Stimulated activated naive CD8-positive, alpha-beta T cell treated with anti-CD3 and anti-CD28 coated beads, Interleukin-15, amount 100 ng/mL, for 72 hours (primary cell): ENCODE measurements at places on chromosomes 7 and 10.
A peak's percentile ranks its signal among the peaks of the same experiment; 100 is the strongest.

GRCh38 chr10:55091691-55092328 is 290.8 kb upstream of the PCDH15 start:
- DNase-seq: no peak

DNA sequence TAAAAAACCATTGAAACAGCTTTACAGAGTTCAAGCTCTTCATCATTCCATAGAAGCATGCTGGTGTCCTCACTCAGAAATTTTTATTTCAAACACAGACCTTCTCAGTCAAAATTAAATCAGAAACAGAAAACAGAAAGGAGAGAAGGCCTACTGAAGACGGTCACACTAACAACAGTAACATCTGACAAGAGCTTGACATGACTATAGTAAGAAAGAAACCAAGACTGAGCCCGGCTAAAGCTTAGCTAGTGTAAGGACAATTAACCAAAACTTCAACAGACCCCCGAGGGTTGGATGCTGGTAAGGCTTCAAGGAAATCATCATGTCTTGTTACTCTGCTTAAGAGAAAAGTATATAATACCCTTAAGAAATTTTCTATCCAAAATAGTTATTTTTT is 38.6 kb downstream of the MTPN start:
- no peak for DNase-seq

GRCh38 chr10:122567056-122567660 is 6.6 kb downstream of the DMBT1 start:
- peak; percentile 20 for DNase-seq

DNA sequence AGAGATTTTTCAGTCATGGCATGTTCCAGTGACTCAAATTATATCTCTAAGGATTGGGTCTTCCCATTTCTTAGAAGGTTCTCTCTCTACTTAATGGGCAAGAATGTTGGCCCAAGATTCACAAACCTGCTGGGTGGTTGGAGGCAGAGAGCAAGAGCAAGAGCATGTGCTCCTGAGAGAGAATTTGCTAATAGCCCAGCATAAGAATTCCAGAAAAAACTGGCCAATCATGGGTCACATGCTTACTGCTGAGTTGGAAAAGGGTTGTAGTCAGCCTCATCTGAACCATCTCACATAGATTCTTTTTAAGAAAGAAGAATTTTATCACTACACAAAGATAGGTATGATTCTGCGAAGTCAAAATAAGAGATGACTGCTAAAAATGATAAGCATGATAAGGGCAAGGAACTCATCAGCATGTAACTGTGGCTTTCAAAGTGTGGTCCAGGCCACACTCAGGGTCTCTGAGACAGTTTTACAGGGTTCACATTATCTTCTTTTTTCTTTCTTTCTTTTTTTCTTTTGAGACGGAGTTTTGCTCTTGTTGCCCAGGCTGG is 8.2 kb upstream of the VCL start:
- DNase-seq: no peak

- no peak for DNase-seq
These were observed 96.4 kb downstream of the CALD1 start for GRCh38 chr7:134875867-134876266.

GRCh38 chr7:24971333-24972165 is 8.4 kb downstream of the OSBPL3 start:
- DNase-seq: no peak

DNA sequence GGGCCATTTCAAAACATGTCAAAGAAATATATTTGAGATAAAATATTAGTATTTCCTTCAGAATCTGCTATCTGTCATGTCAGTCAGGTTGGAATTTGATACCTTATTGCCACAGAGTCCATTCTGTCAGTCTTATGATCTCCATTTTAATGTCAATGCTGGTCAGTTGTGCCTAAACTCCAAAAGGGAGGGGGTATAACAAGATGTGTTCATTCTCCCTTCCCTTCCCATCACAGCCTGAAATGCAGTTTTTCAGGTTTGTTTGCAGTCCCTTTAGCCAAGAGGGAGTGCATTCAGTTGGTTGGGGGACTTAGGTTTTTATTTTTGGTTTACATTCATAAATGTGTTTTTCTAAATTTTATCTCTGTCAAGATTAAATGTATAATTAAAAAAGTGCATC is 59.8 kb upstream of the INHBA start:
- no peak for DNase-seq

DNA sequence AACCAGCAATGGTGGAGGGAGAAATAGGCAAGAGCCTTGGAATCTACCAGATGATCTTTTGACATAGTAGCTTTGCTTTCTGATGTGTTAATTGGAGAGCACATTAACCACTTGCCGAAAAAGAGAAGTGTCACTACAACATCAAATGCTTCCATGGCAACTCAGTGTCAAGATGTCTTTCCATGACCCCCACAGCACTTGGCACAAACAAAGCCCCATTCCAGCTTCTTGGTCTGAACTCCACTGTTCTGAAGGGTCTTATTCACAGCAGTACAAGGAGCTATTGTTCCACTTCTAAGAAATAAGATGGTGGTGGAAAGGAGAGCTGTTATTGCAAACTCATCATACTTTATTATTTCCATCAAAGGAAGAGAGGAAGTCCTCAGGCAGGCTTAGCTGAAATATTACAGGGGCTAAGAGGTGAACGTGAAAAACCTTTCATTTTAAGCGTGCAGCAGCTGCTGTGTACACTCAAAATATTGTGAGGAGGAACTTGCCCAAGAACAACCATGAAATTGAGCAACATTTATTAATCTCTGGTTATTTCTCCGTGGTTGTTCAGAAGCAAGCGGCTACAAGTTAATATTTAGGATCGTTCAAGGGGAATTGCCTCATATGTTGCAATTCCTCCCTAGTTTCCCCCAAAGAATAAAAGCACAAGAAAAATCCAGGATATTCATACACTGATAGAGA is 354.8 kb upstream of the CELF2 start:
- DNase-seq: no peak

DNA sequence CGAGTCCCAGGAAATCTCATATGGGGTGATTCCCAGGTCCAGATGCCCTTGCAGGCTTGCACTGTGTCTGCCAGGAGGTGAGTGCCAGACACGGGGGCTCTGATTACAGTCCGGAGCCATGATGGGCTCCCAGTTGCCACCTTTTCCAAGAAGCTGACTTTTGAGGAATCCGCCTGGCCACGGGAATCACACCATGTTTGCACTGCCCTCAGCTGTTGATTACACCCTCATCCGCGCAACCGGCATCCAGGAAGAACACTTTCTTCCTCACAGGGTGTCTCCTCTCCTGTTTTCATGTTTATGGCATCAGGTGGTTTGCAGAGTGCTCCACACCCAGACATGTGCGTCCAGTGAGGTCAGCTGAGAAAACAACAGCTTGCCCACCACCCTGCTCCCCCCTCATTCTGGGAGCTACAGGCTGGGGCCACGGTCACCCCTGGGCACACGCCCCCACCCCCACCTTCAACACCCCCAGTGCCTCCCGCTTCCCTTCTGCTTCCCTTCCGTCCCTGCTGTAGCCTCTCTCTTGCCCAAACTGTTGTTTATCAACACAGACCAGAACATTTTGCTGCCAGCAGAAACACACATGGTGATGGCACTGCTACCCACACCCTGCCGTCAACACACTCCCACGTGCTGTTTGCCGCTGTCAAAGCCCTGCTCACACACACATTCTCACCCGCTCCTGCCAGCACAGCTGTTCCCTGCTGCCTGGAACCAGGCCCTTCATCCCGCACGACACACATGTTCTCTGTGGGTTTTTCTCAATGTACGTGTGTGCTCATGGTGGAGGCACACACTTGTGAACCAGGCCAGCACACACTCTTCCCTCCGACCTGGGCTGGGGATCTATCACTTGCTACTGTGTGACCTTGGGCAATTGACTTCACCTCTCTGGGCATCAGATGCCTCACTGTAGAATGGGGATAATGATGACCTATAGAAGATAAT is 35.8 kb downstream of the DDIT4 start:
- no peak for DNase-seq

GRCh38 chr7:151945224-151945623 is 11.0 kb upstream of the GALNTL5 start:
- no peak for DNase-seq

DNA sequence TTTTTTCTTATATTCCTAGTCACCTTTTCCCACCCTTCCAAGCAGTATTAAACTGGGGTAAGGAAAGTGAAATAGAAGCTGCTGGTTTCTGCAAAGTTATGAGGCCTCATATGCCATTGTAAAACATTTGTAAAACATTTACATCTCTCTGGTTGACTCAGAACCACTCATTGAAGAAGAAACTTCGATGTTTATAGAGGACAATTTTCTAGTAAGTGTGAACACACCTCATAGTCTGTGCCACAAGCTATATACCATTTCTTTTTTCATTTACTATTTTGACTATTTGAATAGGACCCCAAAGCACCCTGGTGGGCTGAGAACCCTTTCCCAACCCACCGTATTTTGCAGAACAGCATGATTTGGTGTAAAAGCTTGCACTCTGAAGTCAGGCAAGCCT is 12.9 kb upstream of the ITGB1 start:
- no peak for DNase-seq

- no peak for DNase-seq
These were observed 11.7 kb downstream of the TMEM254 start for GRCh38 chr10:80090121-80090520.

DNA sequence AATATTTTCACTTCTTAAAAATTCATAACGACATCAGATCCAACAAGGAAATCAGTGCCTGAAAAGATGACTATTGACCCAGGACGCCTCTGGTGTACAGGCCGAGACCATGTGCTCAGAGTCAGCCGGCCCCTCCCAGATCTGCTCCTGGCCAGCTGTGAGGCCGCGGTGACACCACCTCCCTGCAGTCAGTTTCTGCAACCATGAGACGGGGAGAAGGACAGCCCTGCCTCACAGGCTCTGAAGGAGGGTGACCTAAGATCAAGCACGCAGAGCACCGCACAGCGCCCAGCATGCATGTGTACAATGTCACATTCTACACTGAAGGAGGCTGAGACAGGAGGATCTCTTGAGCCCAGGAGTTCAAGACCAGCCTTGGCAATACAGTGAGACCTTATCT is 2.6 kb upstream of the GPER1 start:
- no peak for DNase-seq

DNA sequence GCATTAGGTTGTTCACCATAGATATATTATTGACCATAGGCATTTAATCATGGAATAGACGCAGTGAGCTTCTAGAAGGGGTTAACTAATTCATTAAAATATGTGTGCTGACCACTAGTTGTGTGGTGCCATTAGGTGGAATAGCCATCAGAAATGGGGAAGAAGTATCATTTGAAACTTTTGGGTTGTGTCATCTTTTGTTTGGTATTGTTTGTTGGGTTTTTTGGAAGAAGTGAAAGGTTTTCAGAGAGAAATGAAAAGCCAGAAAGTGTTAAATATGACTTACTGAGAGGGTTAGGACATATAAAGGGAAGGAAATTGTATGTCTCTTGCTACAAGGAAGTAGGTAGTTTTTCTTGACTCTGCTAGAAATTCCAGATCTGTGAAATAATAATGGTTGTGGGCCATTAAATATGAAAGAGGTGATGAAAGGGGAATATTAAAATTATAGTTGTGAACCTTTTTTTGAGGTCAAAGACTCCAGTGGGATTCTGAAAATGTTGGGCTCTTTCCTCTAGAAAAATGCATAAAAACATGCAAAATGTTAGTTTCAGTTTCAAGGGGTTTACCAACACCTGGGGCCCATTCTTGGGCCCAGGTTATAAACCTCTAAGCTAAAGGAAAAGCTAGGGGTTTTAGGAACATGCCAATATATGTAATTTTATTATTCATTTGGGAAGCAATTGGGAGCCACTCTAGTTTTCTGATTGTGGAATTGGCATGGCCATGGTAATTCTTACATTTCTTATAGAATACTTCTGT is 348.5 kb downstream of the BBS9 start:
- DNase-seq: no peak

DNA sequence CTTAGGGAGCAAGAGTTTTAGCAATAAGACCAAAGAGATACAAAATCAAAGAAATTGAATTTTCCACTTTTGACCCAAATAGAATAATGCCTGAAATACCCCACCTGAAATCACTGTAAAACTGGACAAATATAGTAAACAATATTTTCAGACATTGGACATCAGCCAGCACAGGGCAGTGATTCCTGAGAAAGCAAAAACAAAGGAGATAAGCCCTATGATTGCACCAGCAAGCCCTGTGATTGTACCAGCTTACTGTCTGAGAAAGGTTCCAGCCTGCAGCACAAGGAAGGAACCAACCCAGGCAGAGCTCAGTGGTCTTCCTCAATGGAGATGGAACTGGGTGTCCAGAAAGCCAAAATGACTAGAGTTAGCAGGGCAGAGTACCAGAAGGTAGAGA is 10.3 kb downstream of the TMEM106B start:
- DNase-seq: no peak

DNA sequence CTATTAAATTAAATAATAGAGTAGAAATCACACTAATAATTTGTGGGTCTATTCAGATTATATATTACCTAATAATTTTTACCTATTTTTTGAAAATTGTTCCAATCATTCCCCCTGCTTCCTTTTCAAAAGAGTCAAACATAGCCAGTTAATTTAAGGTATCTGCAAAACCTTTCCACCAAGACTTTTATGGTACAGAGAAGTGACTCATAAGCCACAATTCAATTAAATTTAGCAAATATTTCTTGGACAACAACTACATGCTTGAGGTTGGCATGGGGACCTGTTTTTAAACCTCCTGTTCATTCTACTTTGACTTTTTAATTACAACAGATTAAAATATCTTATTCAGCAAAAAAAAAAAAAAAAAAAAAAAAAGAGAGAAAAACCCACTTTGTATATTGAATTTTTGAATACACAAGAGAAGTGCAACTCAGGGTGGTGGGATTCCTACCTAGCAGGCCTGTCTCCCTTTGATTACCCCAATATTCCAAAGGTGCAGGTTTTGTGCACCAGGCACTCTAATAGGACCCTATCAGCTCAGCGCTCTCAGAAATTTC is 301.9 kb upstream of the C7orf33 start:
- no peak for DNase-seq

- no peak for DNase-seq
These were observed 86.7 kb downstream of the ARHGAP22 start for GRCh38 chr10:48517911-48518811.

GRCh38 chr10:5283305-5284158 is 81.2 kb upstream of the UCN3 start:
- no peak for DNase-seq

GRCh38 chr7:157805713-157806112 is 468.9 kb downstream of the DNAJB6 start:
- no peak for DNase-seq

GRCh38 chr10:119501690-119502089 is 40.8 kb downstream of the RGS10 start:
- no peak for DNase-seq

- no peak for DNase-seq
These were observed 57.1 kb downstream of the PLPP4 start for GRCh38 chr10:120514035-120514620.

DNA sequence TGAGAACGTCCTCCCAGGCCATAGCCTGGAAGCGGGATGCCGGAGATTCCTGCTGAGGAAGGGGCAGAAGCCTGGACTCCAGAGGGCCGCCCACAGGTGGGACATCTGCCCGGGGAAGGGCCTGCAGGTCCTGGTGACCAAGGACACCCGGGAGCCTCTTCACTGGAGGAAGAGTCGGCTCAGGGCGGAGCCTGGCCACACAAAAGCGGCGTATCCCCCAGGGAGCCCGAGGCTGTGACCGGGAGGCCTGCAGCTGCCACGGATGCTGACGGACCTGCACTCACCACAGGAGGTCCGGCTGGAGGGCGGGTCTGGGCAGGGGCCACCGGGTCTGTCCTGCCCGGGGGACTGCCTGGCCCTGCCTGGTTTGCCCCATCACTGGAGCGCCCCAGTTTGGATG is 15.5 kb upstream of the ADGRA1 start:
- no peak for DNase-seq
